Stimulated activated CD4-positive, alpha-beta T cell treated with anti-CD3 and anti-CD28 coated beads, Interleukin-1b, Interleukin-23, amount 100 ng/mL, for 24 hours (primary cell): ENCODE measurements at places on chromosomes 11 and 22.

- DNase-seq, result no peak
Observed at GRCh38 chr11:31366795-31367194, 2.7 kb downstream of the DCDC1 start.

- DNase-seq, result no peak
Observed at GRCh38 chr11:110022548-110022947, 70.6 kb upstream of the ZC3H12C start.

DNA sequence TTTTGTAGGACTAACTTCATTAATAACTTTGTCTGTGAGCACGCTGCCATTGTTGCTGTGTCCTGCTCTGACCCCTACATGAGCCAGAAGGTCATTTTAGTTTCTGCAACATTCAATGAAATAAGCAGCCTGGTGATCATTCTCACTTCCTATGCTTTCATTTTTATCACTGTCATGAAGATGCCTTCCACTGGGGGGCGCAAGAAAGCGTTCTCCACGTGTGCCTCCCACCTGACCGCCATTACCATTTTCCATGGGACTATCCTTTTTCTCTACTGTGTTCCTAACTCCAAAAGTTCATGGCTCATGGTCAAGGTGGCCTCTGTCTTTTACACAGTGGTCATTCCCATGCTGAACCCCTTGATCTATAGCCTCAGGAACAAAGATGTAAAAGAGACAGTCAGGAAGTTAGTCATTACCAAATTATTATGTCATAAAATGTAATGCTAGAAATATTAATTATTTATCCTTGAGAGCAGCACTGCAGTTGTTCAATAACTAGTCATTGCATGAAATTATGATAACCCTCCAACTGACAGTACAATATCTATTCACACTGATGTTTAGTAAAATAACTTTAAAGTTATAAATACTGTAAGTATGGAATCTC is 46.4 kb upstream of the OR5D13 start:
- no peak for DNase-seq

DNA sequence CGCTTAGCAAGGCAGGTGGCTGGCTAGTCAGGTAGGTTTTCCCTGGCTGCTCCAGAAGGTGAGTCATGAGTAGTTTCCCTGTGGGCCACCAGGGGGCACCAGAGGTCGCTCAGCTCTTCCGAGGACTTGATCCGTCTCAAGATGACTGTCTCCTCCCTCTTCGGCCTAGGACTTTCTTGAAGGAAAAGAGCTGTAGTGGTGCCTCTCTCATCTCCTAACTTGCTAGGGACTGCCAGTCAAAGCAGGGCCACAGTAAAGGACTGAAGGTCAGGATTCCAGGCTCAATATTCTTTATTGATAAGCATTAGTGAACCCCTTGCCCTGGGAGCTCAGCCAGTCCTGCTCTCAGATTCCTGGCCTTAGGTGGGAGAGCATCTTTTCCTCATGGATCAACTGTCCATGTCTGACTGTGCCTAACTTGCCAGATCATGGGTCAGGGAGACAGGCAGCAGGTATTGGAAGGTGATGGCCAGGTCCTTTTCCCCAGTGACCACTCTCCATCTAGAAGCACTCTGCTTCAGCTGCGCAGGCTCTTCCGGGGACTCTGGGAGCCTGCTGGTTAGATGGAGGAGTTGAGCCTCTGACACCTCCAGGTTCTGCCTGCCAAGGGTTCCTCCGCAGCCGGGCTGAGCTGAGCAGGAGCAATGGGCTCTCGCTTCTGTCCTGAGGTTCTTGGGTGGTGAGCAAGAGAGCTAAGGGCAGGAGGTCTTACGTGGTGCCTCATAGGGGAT is 1.9 kb downstream of the POLD4 start:
- DNase-seq, result peak; percentile 47

DNA sequence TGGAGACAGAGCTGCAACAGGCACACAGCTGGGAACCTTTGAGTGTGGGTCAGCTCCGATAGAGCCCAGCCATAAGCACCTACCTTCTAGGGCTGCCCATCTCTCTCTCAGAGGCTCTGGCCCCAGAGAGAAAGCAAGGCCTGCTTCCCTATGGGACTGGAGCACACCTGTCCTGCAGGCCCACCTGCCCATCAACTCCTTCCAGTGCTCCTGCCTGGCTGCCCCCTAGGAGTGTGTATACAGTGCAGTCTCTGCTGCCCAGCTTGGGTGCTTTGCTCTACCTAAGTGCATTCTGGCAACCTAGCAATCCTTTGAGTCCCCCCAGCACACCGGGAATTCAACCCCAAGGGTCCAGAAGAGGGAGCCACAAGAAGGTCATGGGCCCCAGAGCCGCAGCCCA is 21.0 kb downstream of the OR8G5 start:
- DNase-seq, result no peak

GRCh38 chr11:94504689-94505293 is 7.5 kb upstream of the C11orf97 start:
- no peak for DNase-seq

GRCh38 chr11:78432058-78432515 is 14.5 kb upstream of the GAB2 start:
- DNase-seq, result no peak

DNA sequence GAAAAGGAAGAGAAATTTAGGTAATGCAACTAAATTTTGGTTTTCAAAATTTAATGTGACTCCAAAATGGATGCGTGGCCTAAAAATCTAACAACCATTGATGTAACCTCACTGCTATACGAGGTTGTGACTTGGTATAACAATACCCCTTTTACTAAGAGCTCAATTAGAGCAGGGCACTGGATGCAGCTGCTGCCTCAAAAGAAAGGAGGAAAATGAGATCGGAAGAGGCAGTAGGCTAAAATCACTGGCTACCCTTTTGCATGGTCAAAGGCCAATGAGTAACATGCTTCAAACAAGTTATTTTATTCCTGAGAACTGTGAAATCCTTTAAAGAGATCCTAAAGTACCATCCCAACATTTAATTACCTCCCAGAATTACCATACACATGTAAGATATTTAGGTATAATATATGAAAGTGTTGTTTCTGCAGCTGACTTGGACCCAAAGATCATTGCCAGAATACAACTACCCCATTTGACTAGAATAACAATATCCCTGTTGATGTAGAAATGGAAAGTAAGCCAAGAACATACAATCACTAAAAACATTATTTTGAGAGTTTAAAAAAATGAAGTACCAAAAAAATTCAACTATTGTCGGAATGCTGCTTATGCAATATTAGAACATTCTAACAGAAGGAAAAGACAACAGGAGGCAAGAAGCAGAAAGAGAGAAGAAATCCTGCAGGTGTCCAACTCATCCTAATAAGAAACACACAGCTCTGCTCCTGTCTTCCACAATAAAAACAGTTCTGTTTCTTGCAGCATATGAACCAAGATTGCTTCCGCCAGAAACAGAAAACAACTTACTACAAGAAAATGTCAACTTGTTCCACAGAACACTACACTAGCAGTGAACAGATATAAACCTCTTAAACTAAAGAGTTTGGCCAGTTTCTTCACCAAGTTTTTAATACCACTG is 15.0 kb downstream of the SIK3 start:
- DNase-seq, result no peak

GRCh38 chr22:33570110-33570509 is 350.2 kb downstream of the LARGE1 start:
- DNase-seq, result no peak

DNA sequence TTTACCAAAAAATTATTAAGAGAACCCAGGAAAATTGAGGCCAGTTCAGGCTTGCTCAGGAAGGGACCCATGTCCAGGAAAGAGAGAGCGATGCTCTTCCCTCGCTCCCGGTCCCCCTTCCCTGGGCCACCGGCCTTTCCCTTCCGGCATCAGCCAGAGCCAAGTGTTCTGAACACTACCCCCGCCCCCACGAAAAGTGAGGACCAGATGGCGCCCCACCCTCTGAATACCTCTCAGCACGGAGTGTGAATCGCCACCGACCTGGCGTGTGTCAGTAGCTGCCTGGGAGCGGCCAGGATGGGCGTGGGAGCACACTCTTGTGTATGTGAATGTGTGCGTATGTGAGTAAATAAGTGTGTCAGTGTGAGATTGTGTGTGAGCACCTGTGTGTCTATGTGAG is 20.2 kb downstream of the RPS6KA4 start:
- DNase-seq, result no peak

- DNase-seq, result no peak
Observed at GRCh38 chr11:93614173-93614722, 47.2 kb upstream of the CEP295 start.

GRCh38 chr11:14519597-14519916 is 629 bp downstream of the PSMA1 start:
- DNase-seq, result peak; percentile 7

GRCh38 chr11:93051186-93051585 is 81.7 kb downstream of the MTNR1B start:
- DNase-seq, result no peak

DNA sequence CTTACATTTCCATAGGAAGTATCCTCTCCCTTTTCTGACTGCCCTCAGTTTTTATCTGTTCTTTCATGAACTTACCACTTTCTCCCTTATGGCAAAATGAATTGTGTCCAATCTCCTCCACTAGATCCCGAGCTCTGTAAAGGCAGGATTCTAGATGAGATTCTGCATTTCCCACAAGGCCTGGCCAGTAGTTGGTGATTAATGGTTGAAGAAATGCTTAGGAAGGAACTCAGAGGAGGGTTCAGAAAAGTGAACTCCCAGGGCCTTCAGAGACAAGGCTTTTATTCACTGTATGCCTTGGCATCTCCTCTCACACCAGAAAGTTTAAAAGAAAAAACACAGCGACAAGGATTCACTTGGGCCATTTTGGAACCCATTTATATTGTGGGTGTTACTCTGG is 66.2 kb downstream of the CCDC81 start:
- DNase-seq, result no peak

DNA sequence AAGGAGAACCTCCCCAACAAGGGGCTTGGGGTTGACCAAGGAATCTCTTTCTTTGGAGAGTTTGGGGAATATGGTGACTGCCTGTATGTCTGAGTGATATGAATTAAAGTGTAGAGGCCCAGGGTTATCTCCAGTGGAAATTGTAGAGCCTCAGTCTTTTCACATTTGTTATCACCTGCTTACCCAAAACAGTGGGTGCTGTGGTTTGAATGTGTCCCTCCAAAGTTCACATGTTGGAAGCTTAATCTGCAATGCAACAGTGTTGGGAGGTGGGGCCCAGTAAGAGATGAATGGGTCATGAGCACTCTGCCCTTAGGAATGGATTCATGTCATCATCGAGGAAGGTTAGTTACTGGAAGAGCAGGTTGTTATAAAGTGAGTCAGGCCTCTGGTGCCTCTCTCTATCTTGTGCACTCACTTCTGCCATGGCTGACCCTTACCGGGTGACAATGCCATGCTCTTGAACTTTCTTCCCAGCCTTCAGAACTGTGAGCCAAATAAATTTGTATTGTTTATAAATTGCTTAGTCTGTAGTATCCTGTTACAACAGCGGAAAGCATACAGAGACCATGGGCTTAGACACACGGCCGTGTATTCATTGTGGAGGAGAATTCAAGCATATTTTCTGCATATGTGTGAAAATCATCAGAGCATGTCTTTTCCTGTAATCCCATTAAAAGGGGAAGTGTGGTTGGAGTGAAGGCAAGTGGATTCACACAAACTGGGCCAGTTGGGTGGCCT is 114.1 kb upstream of the TBCEL start:
- DNase-seq, result no peak

DNA sequence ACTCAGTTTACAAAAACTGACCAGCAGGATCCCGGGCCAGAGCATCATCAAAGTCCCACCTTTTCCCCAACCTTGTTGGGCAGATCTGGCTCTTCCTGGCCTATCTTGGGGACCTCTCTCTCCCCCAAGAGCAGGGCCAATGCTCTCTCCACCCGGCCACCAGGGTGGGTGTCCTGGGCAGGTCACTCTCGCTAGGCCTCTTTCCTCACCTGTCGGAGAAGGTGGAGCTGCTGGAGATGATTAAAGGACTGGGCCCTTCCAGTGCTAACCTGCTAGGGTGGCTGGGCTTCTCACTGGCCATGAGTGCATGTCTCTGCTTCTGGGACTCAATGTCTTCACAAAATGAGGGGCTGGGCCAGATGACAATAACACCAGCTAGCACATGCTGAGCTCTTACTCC is 2.9 kb upstream of the CAPN5 start:
- no peak for DNase-seq

- no peak for DNase-seq
Observed at GRCh38 chr22:49933236-49934159, 15.1 kb downstream of the CRELD2 start.

GRCh38 chr11:130625578-130626306 is 177.3 kb downstream of the ADAMTS15 start:
- DNase-seq, result no peak

DNA sequence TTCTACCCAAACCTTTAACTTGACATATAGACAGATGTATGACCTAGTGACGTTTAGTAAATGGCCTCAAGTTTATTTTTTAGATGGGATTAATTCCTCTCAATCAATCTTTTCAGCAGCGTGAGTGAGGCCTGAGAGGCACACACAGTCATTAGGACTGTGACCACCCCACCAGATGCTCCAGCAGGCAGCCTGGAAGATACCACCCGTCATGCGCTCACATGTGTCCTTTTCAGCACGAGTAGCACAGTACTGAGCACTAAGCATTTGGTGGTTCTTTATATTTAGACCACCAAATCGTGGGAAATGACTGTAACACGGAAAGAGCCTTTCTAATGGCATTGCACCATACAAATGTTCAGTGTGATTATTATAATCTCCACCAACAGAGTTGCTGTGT is 354.6 kb upstream of the DDI1 start:
- DNase-seq, result no peak

DNA sequence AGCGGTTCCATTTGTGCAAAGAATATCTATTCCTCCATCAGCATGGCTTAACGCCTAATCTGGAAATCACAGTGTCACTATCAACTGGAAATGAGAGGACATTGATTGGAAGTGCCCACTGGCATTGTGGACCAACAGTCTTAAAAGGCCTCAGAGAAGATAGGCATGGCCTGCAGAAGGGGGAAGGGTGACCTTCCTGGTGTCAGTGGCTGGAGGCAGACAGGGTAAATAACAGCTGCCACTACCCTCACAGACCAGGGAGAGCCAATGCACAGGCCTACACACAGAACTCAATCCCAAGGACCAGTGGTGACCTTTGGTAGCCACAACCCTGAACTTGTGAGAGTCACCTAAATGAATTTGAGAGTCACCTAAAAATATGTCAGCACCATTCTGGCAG is 36.0 kb downstream of the DDIAS start:
- DNase-seq, result no peak

GRCh38 chr11:130476200-130476921 is 27.9 kb downstream of the ADAMTS15 start:
- DNase-seq, result no peak

- DNase-seq, result no peak
Observed at GRCh38 chr22:31133911-31134310, 6.4 kb downstream of the PLA2G3 start.

DNA sequence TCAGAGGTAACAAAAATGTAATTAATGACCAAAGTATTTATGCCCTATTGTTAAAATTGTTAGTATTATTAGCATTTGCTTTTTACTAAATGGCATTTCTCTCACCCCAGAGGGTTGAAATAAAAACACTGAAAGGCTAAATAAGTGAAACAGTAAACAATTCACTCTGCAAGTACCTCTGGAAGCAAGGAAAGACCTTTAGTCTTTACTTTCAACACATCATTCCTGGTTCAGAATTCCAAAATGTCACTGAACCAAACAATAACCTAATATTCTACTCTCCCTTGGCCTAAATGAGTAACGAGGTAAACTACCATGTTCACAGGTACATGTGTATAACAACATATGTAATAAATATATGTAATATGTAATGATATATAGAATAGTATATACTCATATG is 369.3 kb downstream of the TTC28 start:
- DNase-seq, result no peak

GRCh38 chr11:30889143-30889794 is 303.1 kb upstream of the MPPED2 start:
- DNase-seq, result no peak
